H9 (cell line): ENCODE measurements at places on chromosomes 6 and 20. TPM values are rescaled to one million over a fixed set of nuclear protein-coding genes. Genes with fewer than 3 reads are reported as not detected.
A peak's percentile ranks its signal among the peaks of the same experiment; 100 is the strongest.

The CTAGE9 gene
- 0.13 TPM in 1 of 2 replicates, not detected in the other for total RNA-seq

DNA sequence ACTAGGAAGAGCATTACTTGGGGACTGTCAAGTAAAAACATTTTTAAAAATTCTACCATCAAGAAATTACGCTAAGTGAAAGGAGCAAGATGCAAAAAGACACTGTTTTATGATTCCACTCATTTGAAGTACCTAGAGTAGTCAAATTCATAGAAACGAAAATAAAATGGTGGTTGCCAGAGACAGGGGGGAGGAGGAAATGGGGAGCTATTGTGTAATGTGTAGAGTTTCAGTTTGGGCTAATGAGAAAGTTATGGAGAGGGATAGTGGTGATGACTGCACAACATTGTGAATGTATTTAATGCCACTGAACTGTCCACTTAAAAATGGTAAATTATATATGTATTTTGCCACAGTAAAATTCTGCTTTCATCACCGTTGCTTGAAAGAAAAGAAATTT, 83.8 kb downstream of the UST start:
- no peaks in the 10 kb centered on the region for H3K27me3 ChIP-seq
- no peak overlapping the region for H3K27ac ChIP-seq
- H3K4me3 ChIP-seq = no peak overlapping the region
- H3K36me3 ChIP-seq = peaks cover 10% of the 10 kb centered on the region; the same call in 1 of the 2 replicates

The CEBPB gene
- 22.6 and 25.3 TPM in 2 replicates for total RNA-seq

DNA sequence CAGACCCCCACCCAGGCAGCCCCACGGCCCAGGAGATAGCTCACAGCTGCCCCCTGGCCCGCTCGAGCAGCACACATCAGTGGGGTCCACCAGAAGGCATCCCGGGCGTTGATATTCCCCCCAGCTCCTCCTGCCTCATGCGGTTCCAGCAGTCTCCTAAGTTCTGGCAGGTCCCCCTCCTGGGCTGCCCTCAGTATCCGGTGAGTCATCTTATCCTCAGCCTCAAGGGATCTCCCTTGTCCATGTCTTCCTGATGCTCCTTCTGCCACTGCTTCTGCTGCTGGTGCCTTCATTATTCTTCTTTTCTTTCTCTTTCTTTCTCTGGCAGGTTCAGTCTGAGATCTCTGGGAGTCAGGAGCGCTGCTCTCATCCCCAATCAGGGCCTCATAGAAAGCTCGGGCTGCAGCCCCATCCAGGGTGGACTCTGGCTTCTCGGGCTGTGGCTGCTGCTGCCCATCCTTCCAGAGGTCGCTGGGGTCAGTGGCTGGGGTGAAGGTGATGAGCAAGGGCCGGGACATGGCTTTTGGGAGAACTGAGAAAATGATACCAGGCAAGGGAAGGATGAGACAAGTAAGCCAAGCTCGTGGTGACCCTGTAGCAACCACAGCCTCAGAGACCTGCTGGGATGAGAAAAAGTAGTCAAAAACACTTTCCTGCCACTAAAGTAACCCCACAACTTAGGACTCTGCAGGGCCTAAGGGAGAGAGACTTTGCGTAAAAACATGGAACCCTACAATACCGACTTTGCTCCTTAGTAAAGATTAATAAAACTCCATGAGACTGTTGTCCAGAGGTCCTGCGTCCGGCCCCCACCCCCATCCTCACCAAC, 622 bp downstream of the GPANK1 start:
- no peaks in the 10 kb centered on the region for H3K4me1 ChIP-seq
- H3K36me3 ChIP-seq = peaks cover 65% of the 10 kb centered on the region
- peak overlapping the region; percentile 99 for H3K4me3 ChIP-seq
- DNase-seq = no peak
- peak overlapping the region; percentile 87 for H3K27ac ChIP-seq
- H3K27me3 ChIP-seq = no peaks in the 10 kb centered on the region

GRCh38 chr6:40505191-40505810, 81.9 kb downstream of the LRFN2 start:
- H3K4me1 ChIP-seq = no peaks in the 10 kb centered on the region
- no peak overlapping the region for H3K27ac ChIP-seq
- no peaks in the 10 kb centered on the region for H3K27me3 ChIP-seq
